ENCODE measurements at places on chromosomes 1 and 21.

- DNase-seq: no peak
Observed at GRCh38 chr1:193462629-193463320, 276.4 kb upstream of the B3GALT2 start.

DNA sequence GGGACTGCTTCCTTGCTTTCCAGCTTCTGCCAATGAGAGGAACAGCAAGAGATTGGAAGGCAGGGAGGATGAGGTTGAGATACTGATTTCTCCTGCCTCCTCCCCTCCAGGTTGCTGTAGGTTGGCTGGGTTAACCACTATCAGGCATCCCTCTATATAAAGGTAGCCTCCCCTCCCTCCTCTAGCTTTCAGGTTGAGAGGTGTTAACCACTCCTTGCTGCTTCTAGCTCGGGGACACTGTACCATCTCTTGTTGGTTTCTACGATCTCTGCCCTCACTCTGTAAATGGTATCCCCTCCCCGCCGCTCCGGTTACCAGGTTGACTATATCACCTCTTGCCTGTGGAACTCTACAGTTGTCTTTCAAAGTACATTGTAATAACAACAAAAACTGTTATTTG is 16.7 kb downstream of the LPAR3 start:
- DNase-seq: no peak

- no peak for DNase-seq
Observed at GRCh38 chr1:173536223-173536622, 59.1 kb downstream of the PRDX6 start.

GRCh38 chr1:30405631-30406212 is 317.7 kb downstream of the MATN1 start:
- DNase-seq: no peak

- DNase-seq: no peak
Observed at GRCh38 chr1:55275941-55276341, 60.8 kb upstream of the USP24 start.

DNA sequence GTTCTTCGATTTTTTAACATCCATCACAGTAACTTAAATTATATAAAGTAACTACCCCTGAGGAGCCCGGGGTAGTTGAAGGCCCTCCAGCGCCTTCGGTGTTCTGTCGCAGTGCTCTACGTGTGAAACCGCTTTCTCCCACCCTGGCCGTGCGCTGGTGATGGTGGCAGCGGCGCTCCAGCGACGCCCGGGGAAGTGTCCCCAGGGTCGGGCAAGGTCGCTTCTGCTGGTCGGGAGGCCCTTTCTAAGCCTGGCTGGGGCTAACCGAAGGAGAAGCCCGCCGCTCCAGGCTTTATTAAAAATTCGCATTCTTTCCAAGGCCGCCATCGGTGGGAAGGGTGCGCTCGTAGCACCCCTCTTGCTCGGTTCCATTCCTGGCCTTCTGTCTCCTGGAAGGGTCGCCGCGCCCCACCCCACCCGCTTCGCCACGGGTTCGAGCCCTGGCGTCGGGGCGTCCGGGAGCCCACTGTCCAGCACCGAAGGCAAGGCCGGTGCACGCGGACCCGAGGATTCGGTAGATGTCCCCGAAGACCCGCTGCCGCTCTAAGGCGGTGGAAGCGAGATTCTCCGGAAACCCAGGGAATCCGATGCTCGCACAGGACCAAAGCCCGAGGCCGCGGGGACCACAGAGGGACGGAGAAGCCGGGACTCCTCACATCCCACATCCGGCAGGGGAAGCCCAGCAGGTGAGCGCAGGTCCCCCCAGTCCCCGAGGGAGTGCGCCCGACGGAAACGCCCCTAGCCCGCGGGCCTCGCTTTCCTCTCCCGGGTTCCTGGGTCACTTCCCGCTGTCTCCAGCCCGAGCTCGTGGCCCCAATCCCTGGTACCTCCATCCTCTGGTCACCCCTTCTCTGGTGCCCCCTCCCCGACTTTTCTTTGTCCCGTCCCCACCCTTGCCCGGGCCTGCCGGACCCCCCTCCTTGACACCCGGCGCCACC is 685 bp upstream of the RIPPLY3 start:
- DNase-seq: no peak

DNA sequence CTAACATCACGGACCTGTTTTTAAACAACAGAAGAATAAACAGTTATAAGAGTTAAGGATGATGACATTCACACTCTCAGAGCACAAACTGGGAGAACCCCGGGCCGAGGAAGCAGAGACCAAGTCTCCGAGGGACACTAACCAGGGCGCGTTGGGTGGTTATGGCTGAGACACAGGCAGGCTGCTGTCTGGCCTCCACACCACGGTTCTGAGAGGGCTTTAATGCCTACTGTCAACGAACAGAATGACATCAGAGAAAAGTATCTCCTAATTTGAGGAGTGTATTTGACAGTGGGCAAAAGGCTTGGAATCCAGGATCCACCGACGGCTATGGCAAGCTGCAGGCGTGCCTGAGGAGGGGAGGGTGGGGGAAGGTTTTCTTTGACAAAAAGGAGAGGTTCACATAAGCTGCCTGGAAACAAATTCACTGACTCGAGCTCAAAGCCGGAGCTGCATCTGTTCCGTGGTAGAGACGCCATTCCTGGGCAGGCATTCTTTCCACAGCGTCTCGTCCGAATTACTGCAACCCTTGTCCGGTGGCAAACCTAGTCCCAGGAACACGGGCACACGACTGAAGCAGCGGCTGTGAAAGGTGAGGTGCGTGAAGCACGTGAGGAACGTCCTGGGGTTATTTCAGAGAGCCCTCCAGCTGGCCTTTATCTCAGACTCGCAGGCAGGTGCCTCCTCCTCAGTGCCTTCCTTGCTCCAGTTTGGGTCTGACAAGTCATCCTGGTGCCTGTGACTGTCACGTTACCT is 9.4 kb downstream of the POFUT2 start:
- no peak for DNase-seq

All from stimulated activated CD4-positive, alpha-beta T cell treated with anti-CD3 and anti-CD28 coated beads, Interleukin-4, amount 100 ng/mL, for 48 hours (primary cell).